ENCODE measurements at places on chromosomes 5 and 9.

- no peak for DNase-seq
Measured at GRCh38 chr9:104725014-104725413, 22.5 kb upstream of the NIPSNAP3A start.

- no peak for DNase-seq
Measured at GRCh38 chr5:89218364-89218763, 335.4 kb upstream of the MEF2C start.

DNA sequence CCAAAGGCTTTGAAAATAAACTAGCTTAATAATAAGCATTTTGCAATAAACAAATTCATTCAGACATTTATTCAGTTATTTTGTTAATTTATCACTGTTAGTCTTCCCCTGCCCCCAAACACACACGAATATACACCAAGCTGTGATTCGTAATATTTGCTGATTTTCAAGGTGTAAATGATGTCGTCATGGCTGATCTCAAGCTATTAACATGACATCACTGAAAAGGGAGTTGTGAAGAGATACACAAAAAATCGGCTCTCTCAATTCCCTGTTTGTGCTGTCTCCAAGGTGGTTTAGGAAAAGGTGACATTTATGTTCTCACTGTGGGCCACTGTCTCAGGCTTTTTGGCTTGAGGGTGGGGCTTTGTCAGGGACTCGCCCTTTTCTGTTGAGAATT lies 413.3 kb downstream of the CDH9 start:
- no peak for DNase-seq

DNA sequence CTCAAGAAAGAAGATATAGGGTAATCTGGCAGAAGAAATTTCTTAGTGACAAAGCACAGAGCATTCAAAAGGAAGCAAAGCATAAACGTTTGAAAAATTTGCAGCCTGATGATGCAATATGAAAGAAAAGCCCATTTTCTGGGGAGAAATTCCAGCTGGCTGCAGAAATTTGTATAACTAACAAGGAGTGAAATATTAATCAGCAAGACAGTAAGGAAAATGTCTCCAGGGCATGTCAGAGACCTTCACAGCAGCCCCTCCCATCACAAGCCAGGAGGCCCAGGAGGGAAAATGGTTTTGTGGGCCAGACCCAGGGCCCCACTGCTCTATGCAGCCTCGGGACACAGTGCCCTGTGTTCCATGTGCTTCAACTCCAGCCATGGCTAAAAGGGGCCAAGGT lies 359.4 kb downstream of the HINT1 start:
- DNase-seq = no peak

GRCh38 chr5:160750938-160751657 lies 100.9 kb downstream of the ATP10B start:
- DNase-seq = no peak

DNA sequence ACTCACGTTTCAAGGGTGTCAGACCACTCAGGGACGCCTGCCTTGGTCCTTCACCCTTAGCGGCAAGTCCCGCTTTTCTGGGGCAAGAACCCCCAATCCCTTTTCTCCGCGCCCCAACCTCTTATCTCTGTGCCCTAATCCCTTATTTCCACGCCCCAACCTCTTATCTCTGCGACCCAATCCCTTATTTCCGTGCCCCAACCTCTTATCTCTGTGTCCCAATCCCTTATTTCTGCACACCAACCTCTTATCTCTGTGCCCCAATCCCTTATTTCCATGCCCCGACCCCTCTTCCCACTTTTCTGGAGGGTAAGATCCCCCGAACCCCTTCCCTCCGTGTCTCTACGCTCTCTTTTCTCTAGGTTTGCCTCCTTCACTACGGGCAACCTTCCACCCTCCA lies 139.4 kb downstream of the DAB2IP start:
- no peak for DNase-seq

GRCh38 chr5:161660806-161661205 lies 24.7 kb upstream of the GABRA6 start:
- DNase-seq = no peak

DNA sequence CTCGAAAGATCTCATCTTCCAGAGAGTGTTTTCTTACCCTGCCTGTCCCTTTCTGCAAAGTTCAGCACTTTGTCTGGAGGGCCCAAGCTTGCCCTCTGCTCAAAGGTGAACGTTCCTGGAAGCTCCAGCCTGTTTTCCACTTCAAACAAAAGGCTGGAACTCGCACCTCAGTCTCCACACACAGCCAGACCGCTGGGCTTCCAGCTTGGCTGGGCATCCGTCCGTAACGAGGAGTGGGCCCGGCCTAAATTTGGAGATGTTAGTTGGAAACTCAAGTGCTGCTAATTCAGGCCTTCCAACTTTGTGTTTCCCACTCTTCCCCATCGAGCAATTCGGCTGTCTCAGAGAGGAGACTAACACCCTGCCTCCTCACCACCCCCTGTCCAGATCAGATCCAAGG lies 35.1 kb downstream of the FGF18 start:
- DNase-seq = no peak

- DNase-seq = no peak
Measured at GRCh38 chr5:127969651-127970050, 113.9 kb upstream of the SLC12A2 start.

GRCh38 chr5:135456238-135457099 lies 4.3 kb upstream of the TIFAB start:
- DNase-seq = no peak

DNA sequence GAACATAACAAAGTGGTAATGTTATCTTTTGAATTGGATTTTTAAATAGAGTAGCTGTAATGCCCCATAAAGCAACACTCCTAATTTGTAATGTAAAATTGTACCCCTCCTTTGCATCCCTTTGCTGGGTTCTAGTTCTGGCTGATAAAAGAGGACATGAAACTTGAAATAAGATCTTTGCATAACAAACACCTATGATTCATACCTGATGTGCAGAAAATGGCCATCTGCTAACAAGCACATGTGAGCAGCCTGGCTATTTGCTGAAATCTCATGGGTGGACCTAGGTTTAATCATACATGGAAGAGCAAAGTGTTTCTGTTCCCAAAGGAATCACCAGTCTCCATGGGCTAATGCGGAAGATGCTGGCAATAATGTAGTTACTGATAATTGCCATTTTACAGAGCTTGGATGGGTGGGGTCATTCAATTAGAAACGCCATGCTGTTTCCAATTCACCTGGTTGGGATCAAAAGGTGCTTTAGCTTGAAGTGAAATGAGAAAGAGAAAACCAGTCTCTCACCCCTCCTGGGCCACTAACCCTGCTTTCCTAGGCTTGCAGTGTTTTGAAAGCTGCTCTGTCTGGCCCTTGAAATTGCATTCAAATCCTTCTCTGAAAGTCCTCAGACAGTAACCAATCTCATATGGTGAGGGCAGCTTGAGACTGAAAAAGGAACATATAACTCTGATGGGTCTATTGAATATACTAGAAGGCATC lies 585.1 kb downstream of the TLE4 start:
- no peak for DNase-seq

DNA sequence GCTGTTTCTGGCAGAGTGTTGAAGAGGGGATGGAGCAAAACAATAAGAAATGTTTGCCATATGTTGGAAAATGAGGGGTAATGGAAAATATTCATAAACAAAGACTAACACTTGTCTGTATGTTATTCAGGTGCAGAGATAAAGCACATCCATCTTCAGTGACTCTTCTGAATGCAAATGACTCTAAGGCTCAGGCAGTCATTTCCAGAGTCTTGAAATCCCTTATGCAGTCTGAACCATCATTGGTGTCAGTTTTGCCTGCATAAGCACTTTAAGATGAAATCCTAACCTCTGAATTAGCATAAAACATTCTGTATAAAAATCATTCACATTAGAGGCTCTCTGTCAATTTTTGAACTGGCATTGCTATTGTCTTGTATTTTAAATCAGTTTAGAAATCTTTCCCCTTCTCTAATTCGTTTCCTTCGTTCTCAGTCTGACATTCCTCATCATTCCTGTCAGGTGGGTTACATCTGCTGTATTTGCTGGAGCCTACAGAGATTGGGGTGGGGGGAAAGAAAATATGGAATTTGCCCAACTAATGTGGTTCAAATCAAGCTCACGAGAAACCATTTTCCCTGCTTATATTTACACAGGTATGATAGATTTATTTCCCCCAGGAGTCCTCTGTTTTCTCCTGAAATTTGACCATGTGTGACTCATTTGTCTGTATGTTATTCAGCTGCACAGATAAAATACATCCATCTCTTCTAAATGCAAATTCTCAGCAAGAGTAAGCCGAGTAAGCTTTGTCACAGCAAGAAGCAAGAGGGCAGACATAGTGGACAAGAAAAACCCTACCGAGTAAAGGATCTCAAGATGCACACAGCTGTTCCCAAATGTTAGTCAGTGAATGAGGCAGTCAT lies 31.6 kb downstream of the ENC1 start:
- no peak for DNase-seq

DNA sequence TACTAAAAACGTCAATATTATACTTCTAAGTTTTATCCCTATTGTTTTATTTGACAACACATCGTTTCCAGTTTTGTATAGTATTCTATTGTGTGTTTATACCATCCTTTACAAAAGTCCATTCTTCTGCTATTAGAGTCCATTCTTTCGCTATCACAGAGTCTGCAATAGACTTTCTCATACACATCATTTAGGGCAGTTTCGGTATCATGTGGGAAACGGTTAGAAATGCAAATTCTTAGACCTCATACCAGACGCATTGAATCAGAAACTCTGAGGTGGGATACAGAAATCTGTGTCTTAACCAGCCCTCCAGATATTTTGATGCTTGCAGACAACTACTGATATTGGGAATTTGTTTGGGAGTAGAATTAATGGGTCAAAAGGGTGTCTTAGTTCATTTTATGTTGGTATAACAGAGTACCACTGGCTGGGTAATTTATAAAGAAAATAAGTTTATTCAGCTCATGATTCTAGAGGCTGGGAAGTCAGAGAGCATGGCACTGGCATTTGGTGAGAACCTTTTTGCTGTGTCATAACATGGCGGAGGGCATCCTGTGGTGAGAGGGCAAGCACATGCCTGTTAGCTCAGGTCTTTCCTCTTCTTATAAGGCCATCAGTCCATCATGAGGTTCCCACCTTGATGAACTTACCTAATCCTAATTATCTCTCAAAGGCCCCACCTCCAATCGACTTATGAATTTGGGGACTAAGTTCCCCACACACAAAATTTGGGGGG lies 21.1 kb downstream of the CARTPT start:
- DNase-seq = peak; percentile 45

DNA sequence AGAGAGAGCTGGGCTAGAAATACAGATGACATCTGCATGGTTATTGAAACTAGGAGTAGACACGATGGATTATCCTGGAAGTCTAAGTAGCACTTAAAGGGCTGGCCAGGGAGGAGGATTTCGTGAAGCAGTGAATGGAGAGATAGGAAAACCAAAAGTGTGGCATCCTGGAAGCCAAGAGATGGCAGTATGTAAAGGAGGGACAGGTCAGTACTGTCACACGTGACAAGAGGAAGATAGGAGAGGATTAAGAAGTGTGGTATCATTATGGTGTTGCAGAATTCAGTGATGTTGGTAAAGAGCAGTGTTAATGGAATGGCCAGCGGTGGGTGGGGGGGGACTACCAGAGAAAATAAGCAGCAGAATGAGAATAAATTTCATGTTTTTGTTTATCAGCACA lies 11.7 kb downstream of the RAD23B start:
- DNase-seq = no peak

- no peak for DNase-seq
Measured at GRCh38 chr5:139378941-139379361, 4.1 kb downstream of the SLC23A1 start.

DNA sequence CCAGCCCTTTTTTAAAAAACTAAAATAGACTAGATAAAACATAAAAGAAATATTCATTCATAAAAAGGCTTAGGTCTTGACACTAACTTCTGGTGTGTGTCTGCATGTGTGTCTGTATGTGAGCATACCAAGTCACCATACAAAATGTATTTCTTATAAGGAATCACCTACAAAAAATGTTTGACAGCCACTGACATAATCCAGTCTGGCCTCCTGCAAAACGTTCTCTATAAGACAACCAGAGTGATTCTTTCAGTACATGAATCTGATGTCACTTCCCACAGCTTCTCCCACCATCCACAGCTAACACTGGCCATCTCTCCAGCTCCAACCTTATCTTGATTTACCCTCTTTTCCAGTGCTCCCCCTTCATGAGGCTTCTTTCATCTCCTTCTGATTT lies 192.3 kb downstream of the TLE1 start:
- DNase-seq = no peak

DNA sequence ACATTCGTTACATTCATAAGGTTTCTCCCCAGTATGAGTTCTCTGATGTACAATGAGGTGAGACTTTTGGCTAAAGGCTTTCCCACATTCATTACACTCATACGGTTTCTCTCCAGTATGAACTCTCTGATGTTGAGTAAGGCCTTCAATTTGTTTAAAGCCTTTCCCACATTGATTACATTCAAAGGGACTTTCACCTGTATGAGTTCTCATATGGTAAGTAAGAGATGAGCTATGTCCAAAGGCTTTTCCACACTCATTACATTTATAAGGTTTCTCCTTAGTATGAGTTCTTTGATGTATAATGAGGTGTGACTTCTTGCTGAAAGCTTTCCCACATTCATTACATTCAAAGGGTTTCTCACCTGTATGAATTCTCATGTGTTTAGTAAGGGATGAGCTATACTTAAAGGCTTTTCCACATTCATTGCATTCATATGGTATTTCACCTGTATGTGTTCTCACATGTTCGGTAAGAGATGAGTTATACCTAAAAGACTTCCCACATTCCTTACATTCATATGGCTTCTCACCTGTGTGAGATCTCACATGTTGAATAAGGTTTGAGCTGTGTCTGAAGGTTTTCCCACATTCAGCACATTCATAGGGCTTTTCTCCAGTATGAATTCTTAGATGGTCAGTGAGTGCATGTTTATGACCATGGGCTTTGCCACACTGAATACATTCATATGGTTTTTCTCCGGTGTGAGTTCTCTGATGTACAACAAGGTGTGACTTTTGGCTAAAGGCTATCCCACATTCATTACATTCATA lies 13.5 kb downstream of the ZFP37 start:
- no peak for DNase-seq

DNA sequence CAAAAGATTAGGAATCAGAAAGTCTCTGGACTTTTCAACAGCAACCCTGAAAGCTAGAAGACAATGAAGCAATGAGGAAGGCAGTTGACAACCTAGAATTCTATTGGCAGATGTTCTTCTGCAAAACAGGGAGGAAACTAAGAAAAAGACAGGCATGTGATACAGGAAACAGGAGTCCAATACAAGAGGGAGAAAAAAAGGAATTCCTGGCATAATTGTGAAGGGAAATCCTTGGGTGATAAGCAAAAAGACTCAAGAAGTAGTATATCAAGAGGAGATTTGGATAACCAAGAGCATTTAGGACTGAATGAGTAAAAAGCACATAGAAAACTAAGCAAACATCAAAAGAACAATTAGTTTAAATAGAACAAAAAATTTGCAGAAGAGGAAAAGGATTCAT lies 58.6 kb downstream of the LPAR1 start:
- no peak for DNase-seq

- no peak for DNase-seq
Measured at GRCh38 chr5:9480499-9480898, 65.4 kb downstream of the SEMA5A start.

GRCh38 chr5:28473531-28474107 lies 1435.2 kb upstream of the CDH9 start:
- no peak for DNase-seq

DNA sequence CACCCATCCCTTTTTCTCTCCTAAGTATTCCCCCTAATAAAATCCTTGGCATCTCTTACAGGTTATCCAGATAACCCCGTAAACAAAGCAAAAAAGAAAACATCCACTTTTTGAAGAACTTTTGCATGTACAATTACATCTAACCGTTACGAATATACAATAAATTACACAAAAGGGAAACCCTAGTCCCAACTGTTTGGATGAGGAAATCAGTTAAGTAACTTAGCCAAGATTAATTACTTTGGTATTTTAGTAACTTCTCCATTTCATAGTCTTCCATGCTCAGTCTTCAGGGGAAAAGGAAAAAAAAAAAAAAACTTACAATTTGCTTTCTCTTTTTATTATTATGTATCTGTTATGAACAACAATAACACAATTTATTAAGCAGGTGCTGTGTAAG lies 212.9 kb downstream of the ACTL7B start:
- DNase-seq = no peak
